ENCODE measurements at places on chromosomes 6 and 20.

DNA sequence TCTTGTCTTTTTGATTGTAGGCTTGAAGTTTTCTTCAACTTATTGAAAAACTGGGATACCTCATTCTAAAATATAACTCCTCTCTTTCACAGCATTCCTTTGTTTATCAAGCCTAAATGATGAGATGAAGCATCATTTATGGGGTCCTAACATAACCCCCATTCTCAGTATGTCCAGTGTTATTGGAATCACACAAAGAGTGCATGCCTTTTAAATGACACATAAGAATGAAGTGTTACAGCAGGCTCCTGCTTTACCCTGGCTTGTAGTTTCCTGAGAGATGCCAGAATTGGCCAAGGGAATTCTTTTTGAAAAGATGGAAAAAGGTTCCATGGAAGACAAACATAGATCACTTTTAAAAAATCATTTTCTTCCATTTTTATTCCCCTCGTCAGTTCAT is 502.4 kb downstream of the BCKDHB start:
- no peak for DNase-seq

DNA sequence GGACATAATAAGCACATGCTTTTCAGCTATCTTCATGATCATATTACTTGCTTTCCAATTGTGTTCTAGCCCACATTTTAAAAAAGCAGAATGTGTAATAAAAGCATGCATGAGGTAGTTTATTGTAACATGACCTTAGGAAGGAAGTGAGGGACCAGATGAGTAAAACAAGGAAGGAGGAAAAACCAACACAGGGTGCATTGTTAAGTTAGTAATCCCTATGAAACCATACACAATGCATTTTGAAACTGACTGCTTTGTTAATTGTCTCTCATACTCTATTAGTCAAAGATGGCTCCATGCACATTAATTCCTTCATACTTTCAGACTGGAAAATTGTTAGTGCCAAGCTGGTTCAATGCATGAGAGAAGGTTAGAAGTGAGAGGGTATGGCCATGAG is 37.7 kb upstream of the CENPW start:
- no peak for DNase-seq

DNA sequence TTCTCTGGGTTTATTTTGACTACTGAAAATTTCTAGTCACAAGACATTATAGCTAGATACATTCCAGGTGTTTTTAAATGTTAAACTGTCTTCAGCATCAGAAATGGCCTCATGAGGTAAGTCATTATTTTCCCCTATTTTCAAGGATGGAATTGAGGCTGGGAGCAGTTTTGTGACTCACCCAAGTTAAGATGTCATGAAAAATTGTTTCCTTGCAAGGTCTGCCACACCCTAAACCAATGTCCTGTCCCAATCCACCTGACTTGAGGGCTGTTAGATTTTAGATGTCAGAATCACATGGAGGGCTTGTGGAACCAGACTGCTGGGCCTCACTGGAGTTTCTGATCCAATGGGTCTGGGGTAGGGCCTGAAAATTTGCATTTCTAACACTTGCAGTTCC is 16.9 kb downstream of the SLC22A3 start:
- no peak for DNase-seq

GRCh38 chr6:37137201-37138090 is 32.5 kb upstream of the PIM1 start:
- DNase-seq, result peak; percentile 91

DNA sequence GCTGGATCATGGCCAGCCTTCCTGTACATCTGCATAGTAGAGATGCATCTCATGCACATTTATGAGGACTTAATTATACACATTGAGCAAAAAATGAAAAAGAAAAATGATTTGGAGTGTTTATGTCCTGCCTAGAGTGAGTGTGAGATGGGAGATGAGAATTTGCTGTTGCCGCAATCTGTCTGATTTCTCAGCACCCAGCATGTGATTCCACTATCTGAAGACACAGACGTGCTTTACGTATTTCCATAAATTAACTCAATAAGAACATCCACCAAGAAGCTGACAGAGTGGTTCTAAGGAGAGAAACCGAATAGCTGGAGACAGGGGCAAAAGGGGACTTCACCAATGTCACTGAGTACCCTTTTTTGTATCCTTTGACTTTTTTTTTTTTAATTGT is 15.2 kb downstream of the EDEM2 start:
- no peak for DNase-seq

DNA sequence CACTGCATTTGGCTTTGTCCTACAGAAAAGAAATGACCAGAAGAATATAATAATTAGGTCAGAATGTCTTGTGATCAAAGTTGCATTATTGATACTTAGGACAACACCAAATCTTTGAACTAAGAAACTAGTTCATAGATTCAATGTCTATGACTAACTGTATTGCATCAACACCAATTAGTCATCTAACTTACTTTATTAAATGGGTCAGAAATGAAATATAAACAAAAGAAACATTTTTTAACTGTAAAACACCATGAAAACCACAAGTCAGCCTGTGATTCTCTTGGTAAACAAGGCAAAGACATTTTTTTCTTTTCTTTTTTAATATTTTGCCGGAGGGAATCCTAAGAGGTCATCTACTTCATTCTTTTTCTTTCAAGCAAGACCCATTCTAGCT is 114.1 kb upstream of the HDDC2 start:
- no peak for DNase-seq
